Jurkat, Clone E6-1 (cell line): ENCODE measurements at places on chromosomes 2 and 18.

DNA sequence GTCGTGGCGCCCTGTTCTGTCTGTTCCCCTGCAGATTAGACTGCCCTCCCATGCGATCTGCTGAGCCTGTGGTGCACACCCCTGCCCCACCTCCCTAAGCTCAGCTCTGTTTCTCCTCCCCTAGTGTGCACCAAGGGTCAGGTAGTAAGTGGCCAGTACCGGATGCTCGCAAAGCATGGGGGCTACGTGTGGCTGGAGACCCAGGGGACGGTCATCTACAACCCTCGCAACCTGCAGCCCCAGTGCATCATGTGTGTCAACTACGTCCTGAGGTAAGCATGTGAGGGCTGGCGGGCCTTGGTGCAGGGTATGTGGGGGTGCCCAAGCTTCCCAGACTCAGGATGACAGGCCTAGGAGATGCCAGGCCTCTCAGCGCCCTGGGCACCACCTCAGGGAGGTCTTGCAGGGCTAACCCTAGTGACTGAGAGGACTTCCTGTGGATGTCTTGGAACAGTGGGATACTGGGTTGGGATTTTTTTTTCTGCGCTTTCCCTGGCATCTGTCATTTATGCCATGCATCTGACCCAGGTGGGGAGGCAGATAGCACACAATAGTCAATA lies 78.4 kb downstream of the EPAS1 start:
- no peak for DNase-seq

DNA sequence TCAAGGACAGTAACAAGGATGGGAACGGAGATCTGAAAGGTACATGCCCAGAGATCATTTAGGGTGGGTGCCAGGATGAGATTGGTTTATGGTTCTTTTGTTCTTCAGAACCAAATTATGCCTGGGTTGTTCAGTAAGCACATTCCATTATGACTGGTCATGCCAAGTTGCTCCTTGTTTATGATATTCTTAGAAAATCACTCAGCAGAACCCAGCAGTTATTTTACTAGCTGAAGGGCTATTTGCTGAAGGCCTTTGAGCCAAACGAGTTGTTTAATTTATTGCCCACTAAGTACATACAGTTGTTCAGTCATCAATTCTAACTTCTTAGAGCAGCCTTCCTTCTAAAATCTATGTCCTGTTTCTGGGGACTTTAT lies 635 bp downstream of the SLC3A1 start:
- no peak for DNase-seq

DNA sequence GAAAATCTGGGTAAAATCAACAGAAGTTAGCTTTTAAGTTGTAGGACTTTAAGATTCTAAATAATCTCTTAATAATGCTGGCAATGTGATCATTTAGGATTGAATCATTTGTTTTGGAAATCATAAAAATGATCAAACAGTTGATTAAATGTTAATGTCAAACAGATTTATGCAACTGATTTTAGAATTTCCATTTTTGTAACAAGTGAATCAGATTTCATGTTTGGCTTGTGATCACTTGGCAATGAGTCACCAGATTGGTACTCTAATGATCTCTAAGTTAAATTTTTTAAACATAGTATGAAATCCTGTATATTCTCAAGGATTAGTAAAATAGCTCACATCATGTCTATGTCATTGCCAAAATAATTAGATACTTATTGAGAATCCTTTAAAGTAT lies 50.1 kb upstream of the UNC80 start:
- no peak for DNase-seq

DNA sequence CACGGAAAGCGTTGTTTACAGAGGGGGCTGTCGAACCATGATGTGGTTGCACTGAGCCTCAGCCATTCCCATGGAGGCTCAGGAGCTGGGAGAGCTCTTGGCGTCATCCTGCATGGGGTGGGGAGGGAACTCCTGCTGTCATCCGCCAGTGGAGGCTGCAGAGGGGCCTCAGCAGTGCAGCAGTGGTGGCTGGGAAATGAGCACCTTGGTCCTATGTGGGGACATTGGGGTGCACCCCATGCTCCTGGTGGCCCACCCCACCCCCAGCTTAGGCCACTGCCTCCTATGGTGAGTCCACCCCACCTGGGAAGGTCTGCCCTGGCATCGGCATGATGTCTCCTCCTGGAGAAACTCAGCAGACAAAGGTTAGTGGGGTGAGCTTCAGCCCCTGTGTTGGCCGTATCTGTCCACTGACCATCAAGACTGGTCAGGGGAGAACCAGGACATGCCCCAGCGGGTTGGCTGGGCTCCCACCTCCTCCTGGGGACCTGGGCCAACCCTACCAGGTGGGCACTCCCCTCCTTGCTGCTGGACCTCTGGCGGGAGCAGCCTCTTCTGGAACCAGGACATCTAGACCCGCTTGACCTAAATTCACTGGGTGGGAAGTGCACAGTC lies 67.8 kb upstream of the HDAC4 start:
- DNase-seq = no peak

DNA sequence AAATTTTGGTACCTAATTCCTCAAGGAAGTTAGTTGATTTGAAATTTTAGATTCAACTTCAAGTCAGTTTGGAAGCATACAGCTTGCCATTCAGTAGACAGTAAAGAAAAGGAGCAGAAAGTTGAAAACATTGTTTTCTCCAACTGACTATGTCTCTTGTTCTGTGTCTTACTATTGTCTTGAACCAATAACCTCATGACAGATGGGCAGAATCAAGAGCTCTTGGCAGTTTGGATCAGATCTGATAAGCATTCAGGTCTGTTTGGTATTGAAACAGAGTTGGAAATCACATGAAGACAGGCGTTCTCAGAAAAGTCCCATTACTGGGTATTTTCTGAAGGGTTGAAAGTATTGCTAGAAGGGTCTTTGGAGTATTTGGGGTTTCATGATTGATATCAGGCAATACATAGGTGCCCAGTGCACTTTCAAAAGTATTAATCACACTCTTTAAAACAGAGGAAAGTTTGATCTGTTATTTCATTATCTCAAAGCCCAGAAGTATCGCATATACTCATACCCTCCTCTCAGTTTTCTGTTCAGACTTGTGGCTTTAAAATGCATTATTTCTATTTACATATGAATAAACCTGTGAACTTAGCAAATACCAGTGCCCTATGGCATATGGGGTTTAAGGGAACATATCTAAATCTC lies 428.4 kb upstream of the ZEB2 start:
- DNase-seq = no peak

DNA sequence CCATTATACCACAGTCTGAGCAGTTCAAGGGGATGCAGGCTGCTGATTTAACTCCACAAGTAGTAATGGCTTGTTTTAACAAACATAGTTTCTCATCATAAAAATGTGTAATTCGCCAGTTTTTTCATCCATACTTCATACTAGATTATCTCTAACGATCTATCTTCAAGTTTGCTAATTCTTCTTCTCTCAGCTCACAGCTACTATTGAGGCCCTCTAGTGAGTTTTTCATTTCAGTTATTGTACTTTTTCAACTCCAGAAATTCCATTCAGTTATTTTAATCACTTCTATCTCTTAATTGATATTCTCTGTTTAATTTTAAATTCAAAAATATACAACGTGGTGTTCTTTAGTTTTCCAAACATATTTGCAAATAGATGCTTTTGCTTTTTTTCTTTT lies 20.1 kb upstream of the TMEM87B start:
- DNase-seq = no peak

- peak; percentile 24 for DNase-seq
Observed at GRCh38 chr18:44895176-44895798, 214.6 kb downstream of the SETBP1 start.

DNA sequence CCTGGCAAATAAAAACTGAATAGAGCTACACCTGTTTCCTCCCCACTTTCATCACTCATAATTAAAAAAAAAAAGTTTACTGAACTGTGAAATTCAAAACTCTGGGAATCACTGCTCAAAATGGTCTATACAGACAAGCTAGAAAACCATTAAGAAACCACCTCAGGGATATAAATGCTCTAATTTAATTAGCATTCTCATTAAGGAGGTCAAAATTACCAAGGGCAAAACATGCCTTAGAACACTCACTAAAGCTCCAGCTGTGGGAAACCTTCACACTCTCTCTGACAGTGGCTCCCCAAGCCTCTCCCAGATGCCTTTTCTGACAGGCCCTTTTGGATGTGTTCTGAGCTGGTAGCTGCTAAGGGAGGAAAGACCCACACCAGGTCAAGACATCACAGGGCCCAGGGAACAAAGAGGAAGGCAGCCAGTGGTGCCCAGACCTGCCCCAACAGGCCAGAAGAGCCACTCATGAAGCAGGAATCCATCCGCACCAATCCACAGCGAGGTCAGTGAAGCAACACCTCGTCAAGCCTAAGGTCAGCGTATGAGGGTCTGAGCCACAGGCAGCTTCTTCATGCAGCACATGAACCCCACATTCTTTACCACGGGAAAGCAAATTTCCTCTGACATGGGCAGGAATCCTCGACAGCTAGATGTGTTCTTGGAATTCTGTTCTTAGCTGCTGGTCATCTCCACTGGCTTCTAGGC lies 35.6 kb downstream of the XDH start:
- DNase-seq = no peak

- DNase-seq = no peak
Observed at GRCh38 chr2:55009277-55010060, 40.8 kb downstream of the RTN4 start.

GRCh38 chr18:76801567-76802505 lies 20.5 kb upstream of the ZNF236 start:
- no peak for DNase-seq

GRCh38 chr2:136306836-136307235 lies 188.9 kb upstream of the CXCR4 start:
- DNase-seq = no peak

DNA sequence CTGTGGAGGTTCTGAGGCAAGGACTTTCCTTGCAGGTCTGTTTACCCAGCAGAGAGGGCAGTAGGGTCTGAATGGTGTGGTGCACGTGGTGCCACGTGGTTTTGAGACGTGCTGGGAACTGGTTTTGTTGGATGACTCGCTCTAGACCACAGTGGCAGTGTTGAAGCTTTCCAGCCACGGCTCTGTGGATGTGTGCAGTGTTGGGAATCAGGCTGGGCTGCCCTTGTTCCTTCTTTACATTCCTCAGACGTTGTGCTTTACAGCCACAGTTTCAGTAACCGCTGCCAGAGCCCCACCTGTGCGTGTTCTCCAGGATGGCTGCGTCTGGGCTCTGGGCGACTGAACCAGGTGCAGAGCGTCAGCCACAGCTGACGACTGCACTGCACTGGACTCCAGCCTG lies 8.2 kb downstream of the CTDP1 start:
- DNase-seq = no peak

DNA sequence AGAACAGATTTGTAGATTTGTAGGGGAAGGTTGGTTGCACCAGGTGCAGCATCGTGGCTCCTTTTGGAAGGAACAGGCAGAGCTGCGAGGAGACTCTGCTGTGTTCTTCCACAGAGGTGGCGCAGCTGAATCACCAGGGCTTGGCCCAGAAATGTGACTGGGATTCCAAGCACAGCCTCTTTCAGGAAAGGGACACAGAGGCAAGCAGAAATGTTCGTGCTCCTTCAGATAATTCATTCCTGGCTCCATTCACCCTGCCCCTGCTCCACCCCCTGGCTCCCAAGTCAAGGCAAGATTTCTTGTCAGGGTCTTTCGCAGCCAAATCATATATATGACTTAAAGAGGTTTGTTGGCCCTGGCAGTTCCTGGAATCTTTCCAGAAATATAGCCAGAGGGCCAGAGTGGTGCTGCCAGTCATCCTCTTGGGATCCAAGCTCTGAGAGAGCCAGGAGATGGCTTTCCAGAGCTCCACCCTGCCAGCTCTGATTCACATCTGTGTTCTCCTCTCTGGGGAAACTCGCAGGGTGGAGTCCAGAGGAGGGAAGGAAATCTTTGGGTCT lies 203.9 kb upstream of the TANK start:
- no peak for DNase-seq

DNA sequence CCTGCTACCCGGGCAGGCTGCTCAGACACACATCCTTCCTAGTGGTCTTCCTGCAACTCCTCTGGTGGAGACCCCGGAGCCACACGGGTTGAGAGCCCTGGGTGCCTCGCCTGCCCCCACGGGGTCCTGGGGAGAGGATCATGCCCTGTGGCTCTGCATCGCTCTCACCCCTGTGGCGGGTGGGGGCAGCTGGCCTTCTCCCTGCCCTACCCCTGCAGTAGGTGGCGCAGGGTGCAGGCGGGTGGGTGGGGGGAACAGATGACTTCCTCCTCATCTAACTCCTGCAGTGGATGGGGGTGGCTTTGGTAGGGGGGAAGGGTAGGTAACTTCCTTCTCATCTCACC lies 38.5 kb downstream of the TSHZ1 start:
- no peak for DNase-seq

- DNase-seq = no peak
Observed at GRCh38 chr2:74414441-74414840, 7.0 kb downstream of the C2orf81 start.

- no peak for DNase-seq
Observed at GRCh38 chr18:76392349-76392748, 102.7 kb downstream of the ZNF516 start.

DNA sequence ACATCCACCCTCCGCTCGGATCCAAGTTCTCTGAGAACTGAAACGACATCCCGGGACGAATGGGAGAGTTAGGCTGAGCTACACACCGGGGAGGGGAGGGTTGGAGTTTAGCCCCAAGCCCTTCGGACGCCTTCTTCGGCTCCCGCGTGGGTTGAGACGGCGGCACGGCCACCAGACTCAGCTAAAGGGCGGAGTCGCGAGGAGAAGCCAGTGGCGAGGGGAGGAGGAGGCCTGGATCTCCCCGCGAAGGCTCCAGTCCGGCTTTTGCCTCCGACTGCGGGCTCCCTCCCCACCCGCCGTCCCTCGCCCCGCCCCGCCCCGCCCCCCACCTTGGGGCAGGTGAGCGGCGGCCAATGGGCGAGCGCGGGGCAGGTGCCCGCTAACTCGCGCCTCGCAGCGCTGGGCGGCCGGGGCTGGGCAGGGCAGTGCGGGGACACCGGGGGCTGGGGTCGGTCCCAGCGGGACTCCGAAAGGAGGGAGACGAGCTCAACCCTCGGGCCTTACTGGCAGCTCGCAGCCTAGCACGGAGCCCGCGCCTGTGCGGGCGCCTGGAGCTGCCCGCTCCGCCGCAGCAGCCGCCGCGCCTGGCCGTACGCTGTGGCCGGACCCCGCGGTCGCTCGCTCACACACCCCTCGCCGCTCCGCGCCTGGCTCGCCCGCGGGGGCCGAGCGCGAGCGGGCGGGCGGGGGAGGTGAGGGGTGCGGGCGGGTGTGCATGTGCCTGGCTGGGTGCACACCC lies at the start of gene EMX1:
Gene EMX1 (plus strand): TSS at position 382 of the 739 bp plus-strand sequence. CDS start 334 bp downstream, at position 716.
- DNase-seq = peak; percentile 16

- DNase-seq = peak; percentile 86
Observed at GRCh38 chr2:100875516-100876230, 55.7 kb downstream of the NPAS2 start.

DNA sequence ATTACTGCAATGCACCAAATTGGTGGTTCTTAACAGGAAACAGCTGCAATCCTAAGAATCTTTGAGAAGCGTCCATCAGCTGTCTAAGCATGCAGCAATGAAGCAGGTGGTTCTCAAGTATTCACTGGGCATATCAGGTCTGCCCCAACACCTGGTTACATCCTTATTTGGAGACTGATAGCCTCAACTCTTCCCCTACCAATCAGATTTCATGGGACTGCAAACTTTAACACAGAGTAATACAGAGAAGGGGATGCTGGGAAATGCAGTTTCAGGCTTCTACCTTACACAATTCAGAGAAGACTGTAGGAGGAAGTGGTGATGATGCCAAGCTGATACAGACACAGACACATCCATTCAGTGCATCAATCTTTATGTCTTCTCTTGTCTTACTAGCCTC lies 240.5 kb downstream of the BCL2 start:
- no peak for DNase-seq
